Mesenteric fat pad (tissue), 1 donor: ENCODE measurements at places on chromosomes 7 and 10.

- no peak for DNase-seq
Measured at GRCh38 chr10:91598211-91598977, 34.5 kb downstream of the PPP1R3C start.

GRCh38 chr7:108499566-108499965 is 26.4 kb downstream of the PNPLA8 start:
- DNase-seq: no peak

GRCh38 chr7:25242678-25243077 is 14.4 kb upstream of the NPVF start:
- DNase-seq: no peak

DNA sequence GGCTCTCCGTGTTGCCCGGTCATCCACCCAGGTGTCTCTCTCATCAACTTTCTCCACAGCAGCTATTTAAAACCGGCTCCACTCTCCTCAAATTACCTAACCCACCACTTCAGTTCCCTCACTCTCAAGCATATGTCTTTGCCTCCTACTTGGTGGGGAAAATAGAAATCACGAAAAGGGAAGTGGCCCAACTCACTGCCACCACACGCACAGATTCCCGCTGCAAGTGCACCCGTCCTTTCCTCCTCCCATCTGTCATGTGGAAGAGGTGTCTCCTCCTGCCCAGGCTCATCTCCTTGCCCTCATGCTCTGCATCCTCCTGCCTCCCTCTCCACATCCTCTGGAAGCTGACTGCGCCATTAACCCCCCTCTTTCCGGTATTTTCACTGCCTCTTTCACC is 80.8 kb upstream of the MKX start:
- no peak for DNase-seq

DNA sequence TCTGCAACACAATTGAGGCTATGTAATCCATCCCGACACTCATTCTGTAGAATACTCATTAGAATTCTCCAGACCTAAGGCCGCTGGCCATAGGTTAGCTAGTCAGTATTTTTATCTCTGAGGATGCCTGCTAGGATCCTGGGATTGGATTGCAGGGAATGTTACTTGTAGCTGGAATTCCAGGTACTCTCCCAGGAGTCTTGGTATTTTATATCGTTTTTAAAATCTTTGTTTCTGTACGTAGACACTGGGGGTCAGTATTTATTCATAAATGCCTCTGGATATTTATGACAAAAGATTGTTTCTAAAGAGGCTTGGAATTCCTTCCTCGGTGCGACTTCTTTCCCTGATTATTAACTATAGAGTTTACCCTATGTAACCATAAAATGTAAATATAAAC is 40.1 kb downstream of the BPGM start:
- DNase-seq: no peak

DNA sequence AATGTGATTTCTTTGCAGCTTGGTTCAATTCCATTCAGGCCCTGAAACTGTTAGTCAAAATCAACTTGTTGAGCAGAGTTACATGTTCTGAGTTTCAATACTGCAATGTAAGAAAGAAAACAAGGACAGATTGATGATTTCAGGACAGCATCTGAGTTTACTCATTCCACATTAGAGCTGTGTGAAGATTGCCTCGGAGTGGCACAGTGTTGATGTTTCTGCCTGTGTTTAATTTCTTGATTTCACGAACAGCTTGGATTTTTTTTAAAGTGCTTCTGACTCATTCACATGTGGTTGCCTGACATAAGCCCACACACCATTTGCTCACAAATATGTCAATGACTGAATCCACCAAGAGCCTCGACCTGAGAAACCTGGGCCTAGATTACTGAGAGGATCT is 101.2 kb upstream of the PARD3 start:
- DNase-seq: no peak

DNA sequence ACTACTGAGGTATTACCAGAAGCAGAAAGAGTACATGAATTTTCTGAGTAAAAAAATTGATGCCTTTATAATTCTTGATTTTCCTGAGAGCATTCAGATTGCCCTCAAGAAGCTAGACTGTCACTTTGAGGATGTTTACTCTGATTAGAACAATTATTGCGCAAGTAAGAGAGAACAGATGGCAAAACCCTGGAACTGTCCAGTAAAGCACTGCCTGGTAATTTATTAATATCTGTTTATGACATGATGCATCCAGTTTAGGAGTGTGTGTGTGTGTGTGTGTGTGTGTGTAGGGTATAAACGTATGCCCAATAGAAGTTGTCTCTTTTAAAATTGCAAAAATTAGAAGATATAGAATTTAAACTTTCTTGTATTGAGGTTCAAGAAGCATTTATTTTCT is 379.7 kb downstream of the PHTF2 start:
- no peak for DNase-seq
